Head of caudate nucleus (tissue), 42 donors: ENCODE measurements at places on chromosomes 2 and 18.

GRCh38 chr2:128468186-128468920 lies 149.7 kb upstream of the HS6ST1 start:
- no peak for DNase-seq

DNA sequence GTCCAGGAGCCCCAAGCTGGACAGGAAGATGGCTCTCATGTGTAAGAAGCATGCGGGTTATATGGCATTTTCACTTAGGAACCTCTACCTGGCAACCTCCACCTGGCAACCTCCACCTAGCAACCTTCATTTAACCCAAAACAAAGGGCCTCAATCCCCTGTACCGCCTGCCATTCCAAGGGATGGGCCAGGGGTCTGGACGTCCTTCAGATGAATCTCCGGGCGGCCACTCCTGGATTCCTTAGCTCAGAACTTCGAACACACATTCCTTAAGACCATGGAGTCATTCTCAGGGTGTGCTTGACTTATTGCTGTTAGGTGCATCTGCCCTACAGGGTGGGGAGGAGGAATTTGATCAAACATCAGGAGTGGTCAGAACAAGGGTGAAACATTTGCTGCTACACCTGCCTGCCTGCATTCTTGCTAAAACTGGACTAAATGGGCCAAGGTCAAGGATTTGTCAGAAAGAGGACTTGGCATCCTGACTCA lies 277.6 kb downstream of the PHLPP1 start:
- no peak for DNase-seq

GRCh38 chr2:21020668-21021288 lies 23.1 kb downstream of the APOB start:
- no peak for DNase-seq

- DNase-seq: no peak
These were observed 120.8 kb downstream of the GLI2 start for GRCh38 chr2:120856421-120856862.

GRCh38 chr2:217952409-217952808 lies 50.4 kb downstream of the TNS1 start:
- DNase-seq: no peak

- no peak for DNase-seq
These were observed 26.2 kb upstream of the SPOPL start for GRCh38 chr2:138475277-138475776.

GRCh38 chr2:181036445-181036844 lies 56.0 kb downstream of the UBE2E3 start:
- no peak for DNase-seq

GRCh38 chr2:55231546-55232083 lies 478 bp downstream of the CLHC1 start:
- DNase-seq: no peak
